ENCODE measurements at places on chromosomes 1 and 21. TPM values are rescaled to one million over a fixed set of nuclear protein-coding genes. Genes with fewer than 3 reads are reported as not detected.

The THEM5 gene
- total RNA-seq: not detected

The WNT2B gene
- total RNA-seq: 0.14 TPM

The AKIRIN1 gene
- 34.9 TPM for total RNA-seq

The OR2L13 gene
- total RNA-seq: not detected

The NBL1 gene
- 36.5 TPM for total RNA-seq

The S100A7A gene
- not detected for total RNA-seq

The TMED5 gene
- 18.0 TPM for total RNA-seq

The MPC2 gene
- 72.8 TPM for total RNA-seq

The DCDC2B gene
- total RNA-seq: not detected

The C1orf226 gene
- 0.91 TPM for total RNA-seq

The SLC9C2 gene
- not detected for total RNA-seq

The OR2M3 gene
- total RNA-seq: not detected

The AGRN gene
- total RNA-seq: 124 TPM

The AMY2A gene
- not detected for total RNA-seq

The CTH gene
- total RNA-seq: 1.2 TPM

The EPHA10 gene
- total RNA-seq: 0.87 TPM

The FTCD gene
- not detected for total RNA-seq

The AGO3 gene
- 4.5 TPM for total RNA-seq

The PLEKHA6 gene
- total RNA-seq: 21.5 TPM
